Stimulated activated CD4-positive, alpha-beta T cell treated with anti-CD3 and anti-CD28 coated beads, Interleukin-1b, Interleukin-23, amount 100 ng/mL, for 1 hour (primary cell): ENCODE measurements at places on chromosomes 11 and 22.

- no peak for DNase-seq
Measured at GRCh38 chr11:9053316-9054035, 37.9 kb downstream of the SCUBE2 start.

- peak; percentile 19 for DNase-seq
Measured at GRCh38 chr11:36564376-36565030, 3.3 kb upstream of the RAG1 start.

DNA sequence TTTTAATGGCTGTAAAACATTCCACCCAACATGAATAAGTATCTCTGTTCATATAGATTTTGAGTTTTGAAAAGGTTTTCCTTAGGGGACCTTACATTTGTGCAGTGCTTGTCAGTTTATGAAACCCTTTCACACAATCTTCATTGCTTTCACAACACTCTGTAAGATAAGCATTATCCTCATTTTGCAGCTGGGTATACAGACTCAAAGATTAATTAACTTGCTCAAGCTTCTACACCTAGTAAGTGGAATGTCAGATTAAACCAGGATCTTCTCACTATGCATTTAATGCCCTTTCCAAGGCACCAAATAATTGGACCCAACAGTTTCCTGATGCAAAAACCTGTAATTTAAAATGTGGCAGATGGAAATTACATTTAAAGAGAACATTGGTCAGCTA is 11.6 kb upstream of the GAB2 start:
- no peak for DNase-seq

- no peak for DNase-seq
Measured at GRCh38 chr11:35523331-35523768, 2.1 kb downstream of the PAMR1 start.

GRCh38 chr11:31872076-31872443 is 60.9 kb upstream of the PAX6 start:
- no peak for DNase-seq

GRCh38 chr11:110059706-110060463 is 33.3 kb upstream of the ZC3H12C start:
- DNase-seq = no peak

GRCh38 chr11:9313648-9314290 is 624 bp downstream of the TMEM41B start:
- DNase-seq = no peak

DNA sequence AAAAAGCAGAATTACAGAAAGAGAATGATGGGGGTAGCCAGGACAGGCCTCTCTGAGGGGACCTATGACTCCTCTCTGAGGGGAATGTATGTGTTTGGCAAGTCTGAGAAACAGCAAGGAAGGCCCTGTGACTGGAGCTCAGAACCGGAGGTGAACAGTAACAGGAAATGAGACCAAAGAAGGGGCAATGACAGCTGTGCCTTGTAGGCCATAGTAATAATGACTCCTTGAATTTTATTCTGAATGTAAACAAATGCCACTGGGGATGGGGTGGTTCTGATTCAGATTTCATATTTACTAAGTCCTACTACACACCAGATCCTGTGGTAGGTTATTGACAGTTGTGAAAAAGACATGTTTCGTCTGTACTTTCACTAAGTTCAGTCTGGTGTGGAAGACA is 52.8 kb upstream of the APOA1 start:
- DNase-seq = no peak

DNA sequence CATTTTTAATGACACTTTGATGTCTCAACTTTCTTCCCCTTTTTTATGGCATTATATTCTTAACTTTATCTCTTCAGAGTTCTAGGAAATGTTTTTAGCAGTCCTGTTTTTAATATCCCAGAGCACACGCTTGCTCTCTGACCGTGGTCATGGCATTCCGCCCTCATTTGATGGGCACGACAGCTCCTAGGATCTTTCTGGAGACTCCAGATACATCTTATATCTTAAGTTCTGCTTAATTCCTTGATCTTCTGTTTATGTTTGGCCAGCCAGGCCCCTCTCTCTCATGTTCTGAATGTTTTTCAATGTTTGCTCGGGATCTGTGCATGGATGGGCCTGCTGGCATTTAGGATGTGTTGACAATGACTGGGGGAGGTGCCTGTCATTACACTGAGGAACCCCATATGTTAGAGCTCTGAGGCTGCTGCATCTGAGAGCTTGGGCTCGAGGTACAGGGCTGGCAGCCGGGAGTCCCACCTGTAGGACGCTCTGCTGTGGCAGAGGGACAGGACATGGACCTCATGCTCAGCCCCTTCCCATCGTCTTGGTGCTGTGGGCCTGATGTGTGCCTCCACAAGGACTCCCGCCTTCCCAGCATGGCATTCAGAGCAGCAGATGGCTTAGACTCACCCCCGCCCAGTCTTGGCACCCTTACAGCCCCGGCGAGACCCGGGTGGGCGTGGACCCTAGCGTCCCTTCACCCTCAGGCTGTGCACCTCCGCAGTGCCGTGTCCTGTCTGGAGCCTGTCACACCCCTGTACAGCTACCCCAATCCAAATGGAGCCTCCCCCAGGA is 75.0 kb downstream of the CDKN1C start:
- DNase-seq = no peak

DNA sequence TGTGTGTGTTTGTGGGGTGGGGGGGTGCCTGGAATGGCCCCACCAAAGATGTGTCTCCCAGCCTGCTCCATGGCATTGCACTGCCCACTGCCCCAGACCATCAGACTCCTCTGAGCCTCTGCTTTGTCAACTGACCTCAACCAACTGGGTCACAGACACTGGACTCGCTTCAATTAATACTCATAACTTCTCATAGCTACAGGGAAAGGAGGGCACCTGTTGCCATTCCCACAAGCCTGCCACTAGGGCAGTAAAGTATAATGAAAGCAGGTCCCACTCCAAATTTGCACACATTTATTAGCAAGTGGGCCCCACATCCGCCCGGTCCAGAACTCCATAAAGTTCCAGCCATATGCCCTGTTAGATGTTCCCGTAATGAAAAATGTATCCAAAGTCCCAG is 70.5 kb upstream of the PRDM11 start:
- no peak for DNase-seq

- DNase-seq = no peak
Measured at GRCh38 chr11:63914896-63915691, 1.9 kb downstream of the RCOR2 start.

GRCh38 chr22:24405631-24406321 is 21.6 kb upstream of the ADORA2A start:
- no peak for DNase-seq

- no peak for DNase-seq
Measured at GRCh38 chr22:40719599-40719998, 40.3 kb downstream of the MCHR1 start.

DNA sequence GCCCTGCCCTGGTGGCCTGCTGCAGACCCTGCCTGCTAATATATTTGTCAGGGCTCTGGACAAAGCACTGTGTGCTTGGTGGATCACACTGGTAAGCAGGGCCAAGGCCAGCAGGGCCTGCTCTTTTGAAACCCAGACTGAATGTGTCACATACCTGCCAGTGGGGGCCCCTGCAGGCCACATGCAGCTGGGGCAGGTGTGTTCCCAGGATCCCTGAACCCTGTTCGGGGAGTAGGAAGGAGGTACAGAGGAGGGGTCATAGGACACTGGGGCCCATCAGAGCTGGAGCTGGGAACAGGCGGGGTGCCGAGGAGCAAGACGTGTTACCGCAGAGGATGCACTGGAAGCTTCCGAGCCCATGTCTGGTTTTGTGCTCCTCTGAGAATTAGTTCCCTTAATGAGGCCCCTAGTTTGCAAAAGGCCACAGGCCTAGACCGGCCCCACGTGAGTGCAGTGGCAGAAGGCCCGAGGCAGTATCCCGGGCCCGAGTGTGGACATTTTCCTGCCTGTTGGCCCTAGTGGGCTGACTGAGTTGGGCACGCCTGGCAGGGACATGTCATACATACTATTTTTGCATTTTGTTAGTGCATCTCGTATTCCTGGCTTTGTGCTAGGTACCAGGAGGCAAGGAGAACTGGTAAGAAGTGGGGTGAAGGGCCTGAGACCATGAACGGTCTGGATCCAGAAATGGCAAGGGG is 11.2 kb upstream of the ACR start:
- no peak for DNase-seq

DNA sequence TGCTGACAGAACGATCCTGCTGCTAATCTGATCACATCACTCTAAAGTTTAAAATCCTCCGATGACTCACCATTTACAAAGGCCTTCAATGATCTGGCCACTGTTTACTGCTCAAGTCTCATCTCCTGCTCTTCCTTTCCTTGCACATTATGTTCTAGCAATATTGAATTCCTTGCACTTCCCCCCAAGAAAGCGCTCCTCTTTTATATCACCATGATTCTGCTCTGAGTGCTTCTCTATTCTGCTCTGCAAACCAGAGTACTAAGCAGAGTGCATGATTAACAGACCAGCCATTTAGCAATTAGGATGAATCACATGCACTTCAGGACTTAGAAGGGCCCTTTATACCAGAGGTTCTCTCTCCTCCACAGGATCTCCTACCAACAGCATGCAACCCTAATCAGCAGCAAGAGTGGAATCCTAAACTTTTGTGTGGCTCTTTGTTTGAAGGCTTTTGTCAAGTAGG is 1122.8 kb upstream of the CCDC90B start:
- DNase-seq = no peak

DNA sequence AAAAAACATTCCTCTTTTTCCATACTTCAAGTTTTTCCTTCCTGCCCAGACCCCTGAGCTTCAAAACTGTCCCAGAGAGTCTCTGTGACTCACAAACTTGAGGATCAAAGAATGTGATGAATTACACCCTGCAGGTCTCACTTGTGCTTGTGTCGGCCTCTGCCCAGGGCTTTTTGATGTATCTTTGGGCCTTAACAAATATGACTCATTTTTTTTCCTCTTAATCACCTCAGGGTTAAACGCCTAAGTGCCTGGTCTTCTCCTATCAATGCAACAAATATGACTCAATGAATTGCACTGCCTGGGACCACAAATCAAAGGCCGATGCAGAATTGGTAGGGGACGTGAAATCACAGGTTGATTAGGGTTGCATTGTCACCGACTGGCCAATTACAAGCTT is 267.7 kb downstream of the LARGE1 start:
- no peak for DNase-seq

DNA sequence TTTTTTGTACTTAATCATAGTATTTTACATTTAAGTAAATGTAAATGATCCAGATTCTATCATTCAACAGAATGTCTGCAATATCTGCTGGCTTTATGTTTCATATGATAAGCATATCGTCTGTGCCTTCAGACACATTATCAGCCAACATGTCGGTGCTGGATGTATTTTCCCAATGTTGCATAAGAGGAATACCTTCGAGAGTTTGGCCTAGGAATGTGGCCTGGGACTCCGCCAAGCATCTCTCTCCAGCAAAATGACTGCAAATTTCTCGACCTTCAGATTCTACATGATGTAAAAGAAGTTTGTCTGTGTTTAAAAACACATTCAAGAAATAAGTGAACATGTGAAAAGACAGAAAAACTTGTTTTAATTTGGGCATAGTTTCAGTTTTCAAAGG is 6.9 kb downstream of the BDNF start:
- DNase-seq = no peak

- DNase-seq = no peak
Measured at GRCh38 chr11:116360221-116360941, 412.4 kb downstream of the BUD13 start.

GRCh38 chr11:45158891-45159605 is 12.6 kb downstream of the PRDM11 start:
- no peak for DNase-seq

- DNase-seq = no peak
Measured at GRCh38 chr11:11477695-11478420, 124.8 kb upstream of the CSNK2A3 start.

GRCh38 chr22:22940961-22941605 is 53.5 kb downstream of the IGLL5 start:
- no peak for DNase-seq

GRCh38 chr11:7516475-7516874 is 2.7 kb downstream of the PPFIBP2 start:
- DNase-seq = no peak

- DNase-seq = no peak
Measured at GRCh38 chr11:77189588-77190210, 61.7 kb downstream of the MYO7A start.

DNA sequence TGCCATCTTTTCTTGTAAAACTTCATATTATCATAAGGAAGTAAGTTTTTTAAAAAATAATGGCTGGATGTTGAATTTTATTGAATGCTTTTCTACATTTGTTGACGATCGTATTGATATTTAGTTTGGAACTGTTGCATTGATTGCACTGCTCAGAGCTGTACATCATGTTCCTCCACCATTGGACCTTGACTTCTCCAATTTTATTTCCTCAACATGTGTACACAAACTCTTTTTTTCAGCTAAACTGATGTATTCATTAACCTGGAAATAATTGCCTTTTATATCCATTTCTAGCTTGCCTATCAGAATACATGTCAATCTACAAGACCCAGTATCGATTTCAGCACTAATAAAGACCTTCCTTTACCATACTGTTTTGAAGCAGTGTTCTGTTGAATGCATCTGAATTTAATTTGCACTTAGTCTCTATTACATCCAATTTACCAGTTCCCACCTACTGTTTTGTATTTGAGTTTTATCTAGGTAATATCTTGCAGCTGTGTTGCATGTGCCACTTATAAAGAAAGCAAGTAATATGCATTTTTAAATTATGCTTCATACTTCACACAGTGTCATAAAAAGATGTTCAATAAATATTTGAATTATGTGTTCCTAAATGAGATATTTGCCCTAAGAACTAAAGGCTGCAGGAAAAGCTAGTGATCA is 5.5 kb downstream of the CEP57 start:
- no peak for DNase-seq

- no peak for DNase-seq
Measured at GRCh38 chr11:68142028-68142412, 20.8 kb upstream of the CHKA start.

GRCh38 chr22:50532824-50533796 is 3.3 kb upstream of the TYMP start:
- DNase-seq = no peak

DNA sequence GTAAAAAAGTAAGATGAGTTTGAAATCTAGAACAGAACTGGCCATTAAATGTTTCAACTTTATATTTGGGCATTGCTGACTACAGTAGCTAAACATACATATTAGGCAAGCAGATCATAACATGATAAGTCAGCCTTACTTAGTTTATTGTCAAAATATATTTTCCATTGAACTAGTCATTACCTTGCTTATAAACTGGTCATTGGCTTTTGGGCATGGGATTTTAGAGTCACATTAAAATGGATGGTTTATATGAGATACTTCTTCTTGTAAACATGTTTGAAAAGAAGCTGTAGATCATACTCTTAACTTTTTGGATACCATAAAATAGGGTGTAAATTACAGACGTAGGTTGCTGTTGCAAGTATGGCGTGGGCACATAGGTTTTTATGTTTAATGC is 2.7 kb downstream of the HIPK3 start:
- DNase-seq = no peak

GRCh38 chr11:6481924-6482275 is 599 bp downstream of the TIMM10B start:
- DNase-seq = no peak

DNA sequence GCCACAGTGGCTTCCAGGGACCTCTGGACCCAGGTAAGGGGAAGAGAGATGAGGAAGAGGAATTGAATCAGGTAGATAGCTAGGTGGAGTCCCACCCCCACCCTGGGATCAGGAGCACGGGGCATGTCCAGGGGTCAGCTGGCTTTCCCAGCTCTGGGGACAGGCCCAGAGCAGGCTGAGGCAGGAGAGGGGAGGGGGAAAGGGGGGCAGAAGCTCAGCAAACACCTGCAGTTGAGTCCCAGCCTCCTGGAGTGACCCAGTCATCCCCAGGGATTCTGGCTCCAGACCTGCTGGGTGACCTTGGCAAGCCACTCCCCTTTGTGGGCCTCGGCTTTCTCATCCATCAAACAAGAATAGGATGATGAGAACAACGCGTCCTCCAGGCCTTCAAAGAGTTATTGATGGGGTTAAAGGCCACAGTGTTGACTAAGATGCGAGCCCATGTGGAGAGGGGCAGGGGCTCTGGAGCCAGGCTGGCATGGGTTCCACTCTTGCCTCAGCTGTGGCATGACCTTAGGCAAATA is 16.0 kb downstream of the STARD10 start:
- DNase-seq = no peak
